BJ (cell line): ENCODE measurements at places on chromosomes 2 and 18.

DNA sequence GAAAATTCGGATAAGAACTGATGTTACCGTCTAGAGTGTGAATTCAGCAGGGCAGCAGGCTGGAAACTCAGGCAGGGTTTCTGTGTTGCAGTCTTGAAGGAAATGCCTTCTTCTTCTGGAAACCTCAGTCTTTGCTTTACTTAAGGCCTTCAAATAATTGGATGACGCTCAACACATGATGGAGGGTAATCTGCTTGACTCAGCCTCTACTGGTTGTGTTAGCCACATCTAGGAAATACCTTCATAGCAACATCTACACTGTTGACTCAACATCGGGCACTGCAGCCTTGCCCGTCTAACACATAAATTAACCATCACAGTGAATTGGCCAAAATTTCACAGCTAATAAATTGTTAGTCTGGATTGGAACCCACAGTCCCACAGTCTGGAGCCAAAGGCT, 37.2 kb downstream of the YPEL5 start:
- DNase-seq = no peak

DNA sequence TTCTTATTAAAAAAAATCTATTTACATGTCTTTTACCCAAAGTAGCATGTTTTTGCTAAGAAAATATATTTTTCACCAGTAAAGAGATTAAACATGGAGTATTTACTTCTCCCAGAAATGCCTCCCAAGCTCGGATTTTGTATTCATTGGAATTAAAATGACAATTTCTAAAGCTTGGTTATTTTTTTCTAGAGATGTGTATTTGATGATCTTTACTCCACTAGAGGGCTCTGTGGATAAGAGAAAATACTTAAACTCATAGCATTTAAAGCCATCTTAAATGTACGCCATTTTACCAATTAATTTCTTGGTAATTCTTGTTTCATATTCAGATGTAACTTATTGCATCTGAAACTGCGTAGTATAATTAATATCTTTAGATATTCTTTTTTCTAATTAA, 461.4 kb downstream of the GALR1 start:
- DNase-seq = no peak

DNA sequence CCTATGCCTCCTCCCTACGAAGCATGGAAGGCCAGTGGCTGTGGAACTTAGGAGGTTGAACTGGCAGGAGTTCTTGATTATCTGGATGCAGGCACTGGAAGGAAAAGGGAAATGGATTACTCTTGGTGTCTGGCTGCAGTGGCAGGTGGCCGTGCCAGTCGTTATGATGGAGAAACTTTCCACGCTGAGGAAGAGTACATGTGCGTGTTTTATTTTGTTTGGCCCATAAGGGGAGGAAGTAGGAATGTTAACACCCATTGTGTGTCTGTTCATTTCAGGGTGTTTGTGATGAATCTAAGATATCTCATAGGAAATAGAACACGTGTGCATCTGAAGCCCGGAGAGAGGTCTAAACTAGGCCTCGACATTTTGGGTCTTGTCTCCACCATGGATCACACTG, 122.8 kb upstream of the NFATC1 start:
- DNase-seq = no peak

DNA sequence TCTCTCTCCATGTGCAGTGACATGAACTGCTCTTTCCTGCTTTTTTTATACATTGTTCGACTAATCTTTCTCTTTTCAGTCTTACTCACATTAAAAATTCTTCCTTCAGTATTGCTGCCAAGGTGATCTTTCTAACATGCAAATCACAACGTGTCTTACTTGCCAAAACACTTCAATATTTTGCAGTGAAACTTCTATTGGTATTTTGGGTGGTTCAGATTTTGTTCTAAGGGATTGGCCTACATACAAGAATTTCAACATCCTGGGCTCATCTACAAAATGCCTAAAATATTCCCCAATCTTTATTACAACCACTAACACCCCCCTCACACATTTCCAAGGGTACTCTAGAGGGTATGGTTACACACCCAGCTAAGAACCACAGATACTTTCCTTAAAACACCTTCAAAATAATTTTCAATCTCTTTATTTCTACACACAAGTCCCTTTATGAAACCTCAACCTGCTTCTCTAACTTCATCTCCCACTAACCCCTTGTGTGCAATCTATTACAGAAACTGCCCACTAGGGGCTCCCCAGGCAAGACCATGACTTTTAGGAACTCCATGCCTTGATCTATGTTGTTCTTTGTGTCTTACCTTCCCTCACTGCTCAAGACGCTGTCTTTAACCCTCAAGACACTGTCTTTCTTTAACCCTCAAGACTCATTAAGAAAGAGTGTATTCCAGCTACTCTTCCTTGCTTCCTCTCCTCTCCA, 50.9 kb downstream of the COL3A1 start:
- no peak for DNase-seq

GRCh38 chr2:48122166-48122565, 215.9 kb upstream of the FBXO11 start:
- no peak for DNase-seq

GRCh38 chr2:159897720-159898119, 99.7 kb upstream of the CD302 start:
- no peak for DNase-seq

DNA sequence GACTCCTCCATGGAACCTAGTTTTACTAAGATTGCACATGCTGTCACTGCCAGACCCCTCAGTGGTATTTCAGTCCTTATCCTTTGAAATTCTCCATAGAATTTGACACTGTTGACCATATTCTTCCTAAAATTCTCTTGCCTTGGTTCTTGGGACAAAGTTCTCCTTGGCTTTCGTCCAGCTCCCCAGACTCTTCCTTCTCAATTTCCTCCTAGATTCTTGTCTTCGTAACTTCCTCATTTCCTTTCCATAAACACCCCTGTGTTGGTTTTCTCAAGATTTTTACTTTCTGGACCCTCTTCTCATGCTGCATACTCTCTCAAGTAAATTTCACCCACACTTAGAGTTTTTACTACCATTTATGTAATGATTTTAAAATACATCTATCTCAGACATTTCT, 96.6 kb upstream of the TWSG1 start:
- no peak for DNase-seq

DNA sequence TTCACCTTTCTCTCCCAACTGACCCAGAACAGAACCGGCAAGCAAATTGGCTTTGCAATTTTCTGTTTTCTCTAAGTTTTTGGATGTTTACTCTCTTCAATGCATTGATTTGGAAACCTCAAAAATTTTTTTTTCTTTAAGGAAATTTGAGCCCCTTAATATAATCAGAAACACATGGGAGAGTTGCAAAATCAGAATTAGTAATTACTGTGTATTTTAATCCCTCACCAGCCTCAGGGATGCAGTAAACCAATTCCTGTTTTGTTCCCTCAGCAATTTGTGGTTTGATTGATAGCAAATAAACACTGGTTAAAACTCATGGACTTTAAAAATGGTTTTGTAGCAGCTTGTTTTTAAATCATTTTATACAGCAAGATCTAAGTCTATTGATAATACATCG, 281.5 kb downstream of the NEDD4L start:
- DNase-seq = no peak
